ENCODE measurements at places on chromosomes 12 and 14.
A peak's percentile ranks its signal among the peaks of the same experiment; 100 is the strongest.

DNA sequence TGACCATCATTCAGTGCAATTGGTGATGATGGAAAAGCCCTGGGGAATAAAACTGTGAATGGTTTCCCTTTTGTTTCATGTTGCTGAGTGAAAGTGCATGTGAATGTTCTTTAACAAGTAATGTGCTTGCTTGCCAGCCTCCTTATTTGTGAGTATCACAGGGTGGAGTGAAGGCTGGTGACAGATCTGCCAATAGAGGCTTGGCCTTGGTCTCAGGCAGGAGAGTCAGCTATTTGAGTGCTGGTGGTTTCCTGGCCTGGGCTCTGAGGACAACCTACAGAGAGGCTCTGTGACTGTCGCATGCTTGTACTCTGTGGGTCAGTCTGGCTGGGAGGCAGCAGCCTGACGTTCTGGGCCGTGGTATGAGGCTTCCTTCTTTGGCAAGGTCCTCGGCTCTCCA, 20.7 kb downstream of the KRT85 start:
- DNase-seq: peak; percentile 48

- DNase-seq: peak; percentile 12
These were observed 164.3 kb downstream of the GRIP1 start for GRCh38 chr12:66514581-66514980.

DNA sequence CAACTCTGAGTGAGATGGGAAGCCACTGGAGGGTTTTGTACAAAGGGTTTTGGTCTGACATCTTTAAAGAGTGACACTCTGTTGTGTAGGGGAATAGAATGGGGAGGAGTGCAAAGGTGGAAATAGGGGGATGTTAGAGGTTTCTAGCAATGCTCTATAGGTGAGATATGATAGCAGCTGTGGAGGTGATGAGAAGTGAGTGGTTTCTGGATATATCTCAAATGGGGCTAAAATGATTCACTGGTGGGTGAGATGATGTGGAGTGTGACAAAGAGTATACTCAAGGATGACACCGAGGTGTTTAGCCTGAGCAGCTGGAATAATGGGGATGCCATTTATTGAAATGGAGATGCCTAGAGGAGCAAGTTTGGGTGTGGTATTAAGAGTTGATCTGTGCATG, 426.4 kb downstream of the PCNX1 start:
- no peak for DNase-seq

- peak; percentile 47 for DNase-seq
These were observed 18.5 kb downstream of the EVL start for GRCh38 chr14:100083706-100084105.

DNA sequence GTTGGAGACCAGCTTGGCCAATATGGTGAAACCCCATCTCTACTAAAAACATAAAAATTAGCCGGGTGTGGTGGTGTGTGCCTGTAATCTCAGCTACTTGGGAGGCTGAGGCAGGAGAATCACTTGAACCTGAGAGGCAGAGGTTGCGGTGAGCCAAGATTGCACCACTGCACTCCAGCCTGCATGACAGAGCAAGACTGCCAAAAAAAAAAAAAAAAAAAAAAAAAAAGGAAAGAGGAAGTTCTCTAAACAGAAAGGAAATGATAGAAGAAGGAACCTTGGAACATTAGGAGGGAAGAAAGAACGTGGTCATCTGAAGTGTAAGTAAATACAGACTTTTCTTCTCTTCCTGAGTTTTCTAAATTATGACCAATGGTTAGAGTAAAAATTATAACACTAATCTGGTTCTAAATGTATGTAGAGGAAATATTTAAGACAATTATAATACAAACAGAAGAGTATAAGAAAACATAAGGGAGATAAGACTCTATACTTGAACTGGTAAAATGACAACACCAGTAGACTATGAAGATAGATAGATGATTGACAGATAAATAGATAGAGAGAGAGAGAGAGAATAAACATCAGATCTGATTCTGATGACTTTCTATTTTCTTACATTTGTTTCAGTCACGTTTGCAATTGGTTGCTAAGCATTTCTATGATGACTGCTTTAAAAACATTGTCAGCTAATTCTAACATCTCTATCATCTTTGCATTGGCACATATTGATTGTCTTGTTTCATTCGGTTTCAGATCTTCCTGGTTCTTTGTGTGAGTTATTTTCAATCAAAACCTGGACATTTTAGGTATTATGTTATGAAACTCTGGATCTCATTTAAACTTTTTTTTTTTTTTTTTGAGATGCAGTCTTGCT, 12.9 kb upstream of the CORO1C start:
- peak; percentile 80 for DNase-seq

DNA sequence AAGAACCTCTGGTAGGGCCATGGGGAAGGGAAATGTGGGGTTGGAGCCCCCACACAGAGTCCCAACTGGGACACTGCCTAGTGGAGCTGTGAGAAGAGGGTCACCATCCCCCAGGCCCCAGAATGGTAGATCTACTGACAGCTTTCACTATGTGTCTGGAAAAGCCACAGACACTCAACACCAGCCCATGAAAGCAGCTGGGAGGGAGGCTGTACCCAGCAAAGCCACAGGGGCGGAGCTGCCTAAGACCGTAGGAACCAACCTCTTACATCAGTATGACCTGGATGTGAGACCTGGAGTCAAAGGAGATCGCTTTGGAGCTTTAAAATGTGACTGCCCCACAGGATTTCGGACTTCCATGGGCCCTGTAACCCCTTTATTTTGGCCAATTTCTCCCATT, 97.8 kb downstream of the HMGA2 start:
- no peak for DNase-seq

- no peak for DNase-seq
These were observed 28.6 kb downstream of the PRDM4 start for GRCh38 chr12:107732365-107732764.

DNA sequence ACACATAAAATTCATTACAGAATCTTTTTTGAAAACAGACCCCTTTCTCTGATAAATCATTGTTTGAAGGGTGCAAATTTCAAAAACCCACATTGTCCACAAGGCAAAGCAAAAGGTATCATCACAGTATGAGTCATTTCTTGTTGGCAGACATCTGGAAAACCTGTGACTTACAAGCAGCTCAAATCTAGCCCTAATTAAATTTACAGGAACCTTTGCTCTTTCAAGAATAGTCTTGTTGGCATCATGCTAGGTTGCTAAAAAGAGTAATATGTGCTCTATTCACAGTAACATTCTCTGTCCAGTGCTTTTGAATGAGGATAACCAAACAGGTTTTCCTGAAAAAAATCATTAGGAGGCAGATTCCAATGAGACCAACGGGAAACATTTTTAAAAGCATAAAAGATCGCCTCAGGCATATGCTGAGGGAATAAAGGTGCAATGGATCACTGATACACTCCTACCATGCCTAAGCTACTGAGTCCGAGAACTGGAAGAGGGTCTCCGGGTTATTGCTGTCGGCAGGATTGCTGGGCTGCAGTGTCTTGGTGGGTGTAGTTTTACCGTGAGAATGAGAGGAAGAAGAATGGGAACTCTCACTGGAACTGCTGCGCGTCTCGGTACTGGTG, 55.5 kb upstream of the TTC7B start:
- DNase-seq: no peak

DNA sequence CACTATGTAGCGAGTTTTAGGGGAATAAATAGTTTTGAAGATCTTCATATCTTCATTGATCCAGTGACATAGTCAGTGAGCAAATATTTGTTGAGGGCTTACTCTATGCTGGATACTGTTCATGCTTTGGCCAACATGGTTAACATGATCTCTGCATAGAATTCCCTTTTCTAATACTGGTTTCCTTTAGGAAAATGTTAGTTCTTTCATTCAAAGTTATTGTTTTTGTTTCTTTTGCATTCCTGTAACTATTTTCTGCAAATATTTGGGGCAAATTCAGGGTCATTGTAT, 226.5 kb downstream of the C12orf50 start:
- DNase-seq: no peak

GRCh38 chr12:120534203-120534702, at the start of gene RNF10:
RNF10 (plus strand) TSS chr12:120534356; CDS start chr12:120534812, 456 bp downstream.
- DNase-seq: peak; percentile 89

DNA sequence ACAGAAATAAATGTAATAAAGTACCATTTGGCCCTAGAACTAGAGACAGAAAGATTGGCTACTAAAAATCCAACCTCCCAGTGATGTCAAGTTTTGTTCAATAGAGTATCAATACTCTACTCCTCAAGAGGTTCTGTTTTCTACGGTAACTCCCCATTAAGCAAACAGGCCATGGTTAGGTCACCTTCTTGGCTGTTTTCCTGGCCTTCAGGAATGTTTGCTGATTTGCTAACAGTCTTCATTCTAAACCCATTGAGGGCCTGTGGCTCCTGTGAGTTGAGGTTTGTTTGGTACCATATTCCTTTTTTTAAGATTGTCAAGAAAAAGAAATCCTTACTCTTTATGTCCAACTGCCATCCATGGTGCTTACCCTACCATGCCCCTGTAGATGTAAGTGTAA, 1022.0 kb upstream of the TMEM132C start:
- DNase-seq: no peak

DNA sequence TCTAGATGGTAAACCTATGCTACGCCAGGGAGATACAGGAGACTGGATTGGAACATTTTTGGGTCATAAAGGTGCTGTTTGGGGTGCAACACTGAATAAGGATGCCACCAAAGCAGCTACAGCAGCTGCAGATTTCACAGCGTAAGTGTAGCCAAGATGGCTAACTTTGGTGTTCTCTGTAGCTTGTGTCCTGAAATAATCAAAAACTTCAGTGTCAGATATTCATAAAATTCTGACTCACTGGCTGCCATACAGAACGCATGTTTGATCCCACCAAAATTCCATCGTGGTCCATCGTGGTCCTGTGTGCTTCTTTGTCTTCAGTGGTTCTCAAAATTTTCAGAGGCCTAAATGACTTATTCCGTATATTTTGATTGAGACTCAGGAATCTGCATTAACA, 1.3 kb downstream of the STRAP start:
- no peak for DNase-seq

GRCh38 chr14:34049790-34050189, 98.9 kb upstream of the EGLN3 start:
- DNase-seq: no peak

DNA sequence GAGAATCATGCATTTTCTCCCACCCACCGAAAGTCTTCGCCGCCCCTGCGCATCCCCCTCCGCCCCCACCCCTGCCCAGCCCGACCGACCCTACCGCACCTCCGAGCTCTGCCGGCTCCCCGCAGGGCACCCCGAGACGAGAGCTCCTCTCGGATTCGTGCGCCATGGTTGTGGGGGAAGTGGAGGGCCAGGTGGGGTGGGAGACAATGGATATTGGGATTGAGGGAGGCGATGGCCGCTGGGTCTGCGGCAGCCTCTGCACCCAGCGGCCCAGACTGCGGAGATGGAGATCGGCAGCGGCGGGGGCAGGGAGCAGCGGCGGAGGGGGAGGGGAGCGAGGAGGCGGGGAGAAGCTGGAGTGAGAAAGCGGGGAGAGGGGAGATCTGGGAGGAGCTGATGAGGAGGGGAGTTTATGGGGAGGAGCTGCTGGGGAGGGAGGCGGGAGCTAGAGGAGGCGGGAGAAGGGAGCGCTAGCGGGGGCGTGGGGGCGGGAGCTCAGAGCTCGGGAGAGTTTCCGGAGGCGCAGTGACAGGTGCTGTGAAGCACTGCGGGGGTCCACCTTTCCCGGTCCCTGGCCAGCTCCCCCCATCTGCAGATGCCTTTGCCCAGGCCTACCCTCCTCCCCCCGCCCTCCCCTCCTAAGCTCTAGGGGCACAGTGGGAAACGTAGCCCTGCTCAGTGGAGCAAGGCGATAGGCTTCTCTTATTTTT, at the start of gene SALL2:
Gene SALL2 (minus strand): TSS at position 385 of the 710 bp plus-strand sequence. CDS start 219 bp downstream, at position 166.
- no peak for DNase-seq

DNA sequence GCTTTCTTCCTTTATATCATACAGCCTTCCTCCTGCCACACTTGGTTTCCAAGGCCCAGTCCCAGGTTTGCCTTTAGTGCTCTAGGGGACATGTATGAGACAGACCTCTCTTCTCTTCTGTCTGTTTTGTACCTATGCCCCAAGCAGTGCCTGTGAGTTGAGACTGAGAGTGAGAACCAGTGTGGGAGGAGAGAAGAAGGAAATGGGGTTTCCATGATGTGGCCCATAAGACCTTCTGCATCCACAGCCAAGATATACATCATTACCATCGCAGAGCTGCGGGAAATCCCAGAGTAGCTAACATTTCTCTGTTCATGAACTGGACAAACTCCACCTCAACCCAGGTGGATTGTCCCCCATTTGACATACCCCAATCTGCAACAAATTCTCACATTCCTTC, 2.8 kb downstream of the TESPA1 start:
- no peak for DNase-seq

DNA sequence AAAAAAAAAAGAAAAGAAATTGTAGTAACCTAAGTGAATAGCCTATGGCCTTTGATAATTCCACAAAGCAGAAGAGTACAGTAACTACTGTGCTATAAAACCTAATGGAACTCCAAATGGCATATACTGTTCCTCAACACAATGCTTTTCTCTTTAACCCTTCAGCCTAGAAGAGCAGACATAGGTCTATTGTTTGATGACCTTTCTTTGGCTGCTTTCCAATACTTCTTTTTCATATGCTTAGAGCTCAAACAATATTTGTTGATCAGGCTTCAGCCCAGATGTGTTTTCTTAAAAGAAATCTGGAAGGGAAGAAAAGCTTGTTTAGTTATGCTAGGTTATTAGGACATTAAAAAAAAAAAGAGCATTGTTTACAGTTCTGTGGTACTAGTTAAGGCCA, 116.4 kb downstream of the NTN4 start:
- no peak for DNase-seq

GRCh38 chr12:130063866-130064265, 98.4 kb upstream of the FZD10 start:
- DNase-seq: no peak

GRCh38 chr14:76203086-76204001, 51.6 kb downstream of the GPATCH2L start:
- peak; percentile 95 for DNase-seq

DNA sequence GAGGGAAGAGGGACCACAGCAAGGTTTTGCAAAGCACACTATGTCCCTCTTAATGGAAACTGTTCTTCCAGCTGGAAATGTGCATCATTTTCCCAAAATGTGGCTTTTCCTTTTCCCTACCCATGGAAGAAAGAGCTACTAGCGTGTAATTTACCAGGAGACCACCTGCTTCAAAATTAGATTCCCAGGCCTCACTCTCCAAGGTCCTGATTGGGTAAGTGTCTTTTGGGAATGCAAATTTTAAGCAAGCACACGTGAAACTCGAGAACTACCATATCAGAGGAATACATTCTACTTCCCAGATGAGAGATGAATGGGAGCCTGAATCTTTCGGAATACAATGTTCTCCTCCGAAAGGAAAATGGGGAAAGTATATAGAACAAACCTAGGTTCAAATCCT, 201.6 kb upstream of the NOS1 start:
- DNase-seq: no peak

DNA sequence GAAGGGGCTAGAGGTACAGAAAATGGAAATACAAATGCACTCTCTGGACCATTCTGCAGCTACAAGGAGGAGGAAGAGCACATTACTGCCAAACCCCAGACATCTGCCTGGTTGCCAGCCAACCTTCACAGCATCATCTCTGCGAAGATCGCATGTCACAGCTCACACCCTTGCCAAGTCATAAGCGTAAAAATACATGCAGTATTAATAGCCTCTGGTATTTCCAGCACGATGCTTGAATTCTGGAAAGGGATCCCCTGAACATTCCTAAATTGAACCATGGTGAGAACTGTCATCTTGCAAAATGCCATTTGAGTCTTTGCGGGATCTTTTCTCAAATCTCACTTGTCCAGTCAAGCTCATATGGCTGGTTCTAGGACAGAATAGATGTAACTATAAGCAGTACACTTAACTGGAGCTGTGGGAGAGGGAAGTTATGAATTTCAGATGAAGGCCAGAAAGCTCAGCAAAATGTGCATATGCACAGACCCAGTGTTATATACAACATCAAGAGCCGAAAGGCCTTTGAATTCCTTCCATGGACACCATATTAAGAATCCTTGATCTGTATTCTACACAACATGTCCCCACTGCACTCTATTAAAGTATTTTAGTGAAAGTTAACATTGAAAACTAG, 211.6 kb downstream of the DUSP6 start:
- no peak for DNase-seq

Data from inflammatory macrophage treated with lipopolysaccharide for 4 hours (primary cell).